Bladder microvascular endothelial cell (primary cell): ENCODE measurements at places on chromosomes 12 and 14. TPM values are rescaled to one million over a fixed set of nuclear protein-coding genes. Genes with fewer than 3 reads are reported as not detected.

INSM2 gene
- 0.06 TPM in 1 of 2 replicates, not detected in the other for total RNA-seq

RNF212B gene
- total RNA-seq, result not detected in 2 replicates

ZNF385A gene
- 0.81 and 1.4 TPM in 2 replicates for total RNA-seq

TPH2 gene
- total RNA-seq, result not detected in 2 replicates

SNAPC1 gene
- total RNA-seq, result 7.6 and 59.1 TPM in 2 replicates

KRT8 gene
- total RNA-seq, result 3.7 and 8.6 TPM in 2 replicates

NRXN3 gene
- total RNA-seq, result 0.16 and 0.19 TPM in 2 replicates

PMEL gene
- 0.38 and 0.81 TPM in 2 replicates for total RNA-seq

NXPH4 gene
- total RNA-seq, result under 0.01 TPM in 1 of 2 replicates, not detected in the other

CMA1 gene
- not detected in 2 replicates for total RNA-seq

GALNT16 gene
- total RNA-seq, result 0.13 TPM in 1 of 2 replicates, not detected in the other

GAPDH gene
- 3,225 and 4,830 TPM in 2 replicates for total RNA-seq

RERG gene
- under 0.01 TPM in 1 of 2 replicates, not detected in the other for total RNA-seq
